ENCODE measurements at places on chromosomes 7 and 10. TPM values are rescaled to one million over a fixed set of nuclear protein-coding genes. Genes with fewer than 3 reads are reported as not detected.

DNA sequence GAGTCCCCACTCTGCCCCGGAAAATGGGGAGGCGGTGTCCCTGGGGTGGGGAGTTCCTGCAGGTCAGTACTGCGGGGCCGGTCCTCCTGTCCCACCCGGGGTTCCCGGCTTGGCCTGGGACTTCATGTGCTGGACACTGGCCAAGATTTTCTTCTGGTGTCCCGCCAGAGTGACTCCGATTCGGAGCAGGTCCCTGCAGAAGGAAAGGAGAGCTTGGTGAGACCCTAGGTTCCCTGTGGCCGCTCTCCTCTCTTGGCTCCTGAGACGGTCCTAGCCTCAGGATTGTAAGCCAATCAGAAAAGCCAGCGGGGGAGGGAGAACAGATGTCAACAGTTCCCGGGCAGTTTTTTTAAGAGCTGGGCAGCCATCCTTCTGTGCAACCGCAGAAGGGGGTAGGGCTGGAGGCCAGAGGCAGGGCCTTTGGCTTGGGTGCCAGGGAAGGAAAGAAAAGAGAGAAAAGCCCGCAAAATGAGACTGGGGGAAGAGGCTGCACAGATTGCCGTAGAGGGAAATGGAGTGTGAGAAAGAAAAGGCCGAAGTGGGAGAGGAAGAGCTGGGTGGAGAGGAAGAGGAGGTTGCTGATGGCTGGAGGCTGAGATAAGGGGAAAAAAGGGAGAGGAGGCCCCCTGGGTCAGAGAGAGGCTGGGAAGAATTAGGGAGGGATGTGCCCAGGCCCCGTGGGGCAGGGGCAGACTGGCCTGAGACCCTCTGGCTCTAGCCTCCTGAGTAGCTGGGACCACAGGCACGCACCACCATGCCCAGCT is 23.7 kb downstream of the EPHB4 start:
- no peaks in the 10 kb centered on the region for H3K36me3 ChIP-seq
- peaks cover 6% of the 10 kb centered on the region for H3K4me1 ChIP-seq
- no peak overlapping the region for H3K27ac ChIP-seq
- DNase-seq, result peak; percentile 60
- no peaks in the 10 kb centered on the region for H3K27me3 ChIP-seq
- no peak overlapping the region for H3K4me3 ChIP-seq

- no peaks in the 10 kb centered on the region for H3K27me3 ChIP-seq
- no peak overlapping the region for H3K4me3 ChIP-seq
- H3K27ac ChIP-seq, result no peak overlapping the region
- no peak for DNase-seq
- peaks cover 9% of the 10 kb centered on the region for H3K36me3 ChIP-seq
Measured at GRCh38 chr7:98278936-98279335, 2.5 kb upstream of the BRI3 start.

DNA sequence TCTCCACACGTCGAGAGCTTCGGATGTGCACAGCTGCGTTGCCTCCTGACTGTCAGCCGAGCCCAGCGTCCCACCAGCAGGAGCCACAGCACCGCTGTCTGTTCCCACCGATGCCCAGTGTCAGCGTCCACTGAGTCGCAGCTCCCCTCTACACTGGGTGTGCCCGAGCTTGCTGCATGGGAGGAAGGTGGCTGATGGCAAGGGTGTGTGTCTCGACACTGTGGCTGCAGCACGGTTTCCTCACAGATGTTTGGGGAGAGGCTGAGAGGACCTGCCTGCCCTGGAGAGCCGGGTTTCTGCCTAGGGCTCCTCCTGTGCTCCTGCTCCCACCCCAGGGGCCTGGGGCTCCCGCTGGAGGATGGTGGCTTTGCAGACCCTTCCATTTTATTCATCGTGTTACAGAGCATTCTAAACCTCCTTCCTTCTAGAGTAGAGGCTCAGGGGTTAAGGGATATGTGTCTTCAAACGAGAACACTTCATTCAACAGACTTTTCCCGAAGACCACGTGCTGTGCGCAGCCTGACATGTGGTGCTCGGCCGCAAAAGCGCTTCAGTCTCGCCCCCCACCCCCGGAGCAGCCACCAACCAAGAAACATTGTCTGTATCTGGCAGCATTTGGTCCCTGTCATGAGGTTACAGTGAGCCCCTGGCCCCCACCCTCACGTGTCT is 384.8 kb downstream of the DNAJB6 start:
- no peaks in the 10 kb centered on the region for H3K36me3 ChIP-seq
- no peak overlapping the region for H3K4me3 ChIP-seq
- no peak overlapping the region for H3K27ac ChIP-seq
- peaks cover 3% of the 10 kb centered on the region for H3K27me3 ChIP-seq

The FAM25C gene
- not detected for total RNA-seq

The SLC13A4 gene
- total RNA-seq, result not detected

The SLC16A12 gene
- total RNA-seq, result not detected

Measured in activated T-helper 2 cell treated with anti-CD3 and anti-CD28 coated beads, Interferon-gamma antibody, Interleukin-2, Interleukin-4, amounts not matched to agents 10 μg/mL and 5 μg/mL and 100 μg/mL, durations not matched to agents 14 hours and 24 hours and 36 hours (primary cell).